ENCODE measurements at places on chromosomes 2 and 18.

- H3K27me3 ChIP-seq, result no peaks in the 10 kb centered on the region
- no peak overlapping the region for H3K4me3 ChIP-seq
- H3K4me1 ChIP-seq, result no peaks in the 10 kb centered on the region
- no peak for DNase-seq
Observed at GRCh38 chr18:32677578-32677977, 95.2 kb downstream of the KLHL14 start.

- no peak overlapping the region for H3K4me3 ChIP-seq
- peaks cover 4% of the 10 kb centered on the region for H3K36me3 ChIP-seq
- H3K4me1 ChIP-seq, result no peaks in the 10 kb centered on the region
- no peak overlapping the region for H3K27ac ChIP-seq
- H3K27me3 ChIP-seq, result no peaks in the 10 kb centered on the region
Observed at GRCh38 chr2:61371027-61371426, 99.9 kb downstream of the USP34 start.

- no peak overlapping the region for H3K4me3 ChIP-seq
- no peaks in the 10 kb centered on the region for H3K27me3 ChIP-seq
- no peaks in the 10 kb centered on the region for H3K4me1 ChIP-seq
- no peaks in the 10 kb centered on the region for H3K36me3 ChIP-seq
- DNase-seq, result no peak
- H3K27ac ChIP-seq, result no peak overlapping the region
Observed at GRCh38 chr2:178731300-178731699, 75.9 kb downstream of the TTN start.

GRCh38 chr2:128624956-128625355 lies 306.3 kb upstream of the HS6ST1 start:
- no peak for DNase-seq
- H3K27me3 ChIP-seq, result no peaks in the 10 kb centered on the region
- H3K4me1 ChIP-seq, result peaks cover 25% of the 10 kb centered on the region

- peaks cover 5% of the 10 kb centered on the region for H3K4me1 ChIP-seq
- no peak overlapping the region for H3K4me3 ChIP-seq
Observed at GRCh38 chr2:226466589-226466988, 333.0 kb downstream of the IRS1 start.

DNA sequence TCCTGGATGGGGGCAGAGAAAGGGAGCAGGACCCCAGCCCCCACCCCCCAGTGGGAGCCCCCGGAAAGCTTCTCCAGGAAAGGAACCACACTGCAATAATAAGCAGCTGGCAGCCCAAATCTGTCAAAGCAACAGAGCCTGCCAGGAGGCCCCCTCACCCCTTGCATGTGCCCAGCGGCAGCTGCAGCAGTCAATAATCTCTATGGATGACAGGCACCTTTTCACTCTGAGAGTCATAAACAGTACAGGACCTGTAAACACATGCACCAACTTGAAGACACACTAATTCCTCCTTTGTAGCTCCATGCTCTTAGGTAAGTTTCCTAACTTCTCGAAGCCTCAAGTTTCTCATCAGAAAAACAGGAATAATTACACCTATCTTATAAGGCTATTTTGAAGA lies 26.2 kb upstream of the KDM3A start:
- H3K4me1 ChIP-seq, result peaks cover 1% of the 10 kb centered on the region
- no peak overlapping the region for H3K4me3 ChIP-seq
- no peaks in the 10 kb centered on the region for H3K36me3 ChIP-seq

- no peak overlapping the region for H3K27ac ChIP-seq
- peaks cover 8% of the 10 kb centered on the region for H3K4me1 ChIP-seq
- H3K36me3 ChIP-seq, result no peaks in the 10 kb centered on the region
- no peak overlapping the region for H3K4me3 ChIP-seq
- no peaks in the 10 kb centered on the region for H3K27me3 ChIP-seq
Observed at GRCh38 chr18:79484661-79485621, 89.2 kb downstream of the NFATC1 start.

GRCh38 chr18:26919627-26920026 lies 54.1 kb upstream of the AQP4 start:
- no peaks in the 10 kb centered on the region for H3K36me3 ChIP-seq
- H3K27ac ChIP-seq, result no peak overlapping the region
- no peaks in the 10 kb centered on the region for H3K27me3 ChIP-seq

- no peak overlapping the region for H3K4me3 ChIP-seq
- peak overlapping the region; percentile 99 for H3K27ac ChIP-seq
- H3K27me3 ChIP-seq, result no peaks in the 10 kb centered on the region
- peaks cover 25% of the 10 kb centered on the region for H3K4me1 ChIP-seq
Observed at GRCh38 chr2:231605607-231606091, 13.0 kb downstream of the TEX44 start.

DNA sequence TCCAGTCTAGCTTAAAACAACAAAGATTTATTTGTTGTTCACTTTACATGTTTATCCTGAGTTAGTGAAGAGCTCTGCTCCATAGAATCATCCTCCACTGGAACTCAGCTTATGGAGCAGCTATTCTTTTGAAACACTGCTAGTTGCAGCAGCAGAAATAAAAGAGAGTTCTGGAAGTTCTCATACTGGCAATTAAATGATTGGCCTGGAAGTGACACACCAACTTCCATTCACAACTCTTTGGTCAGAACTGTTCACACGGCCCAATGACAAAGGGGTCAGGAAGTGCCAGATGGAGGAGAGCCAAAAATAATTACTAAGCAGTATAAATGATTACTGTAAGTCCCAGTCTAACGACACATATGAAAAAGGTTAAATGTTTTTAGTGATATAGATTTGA lies 39.1 kb downstream of the FBXO11 start:
- DNase-seq, result no peak
- no peaks in the 10 kb centered on the region for H3K27me3 ChIP-seq
- peaks cover 45% of the 10 kb centered on the region for H3K36me3 ChIP-seq
- peaks cover 18% of the 10 kb centered on the region for H3K4me1 ChIP-seq

DNA sequence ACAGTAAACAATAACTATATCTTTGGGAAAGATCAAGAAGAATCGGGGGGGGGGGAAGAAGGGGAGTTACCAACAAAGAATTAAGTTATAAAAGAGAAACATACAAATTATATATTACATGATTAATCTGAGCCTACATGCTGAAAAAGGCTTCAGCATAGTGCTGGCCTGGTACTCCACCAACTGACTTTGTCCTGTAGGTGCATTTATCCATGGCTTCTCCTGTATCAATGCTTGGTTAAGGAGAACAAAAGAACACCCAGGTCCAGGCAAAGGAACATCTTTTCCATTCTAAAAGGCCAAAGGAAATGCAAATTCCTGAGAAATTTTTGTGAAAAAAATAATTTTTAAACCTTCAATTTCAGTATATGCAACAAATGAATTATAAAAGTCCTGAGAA lies 24.2 kb downstream of the RPRD1A start:
- H3K27me3 ChIP-seq, result no peaks in the 10 kb centered on the region
- DNase-seq, result no peak
- H3K4me1 ChIP-seq, result no peaks in the 10 kb centered on the region
- H3K36me3 ChIP-seq, result peaks cover 10% of the 10 kb centered on the region
- no peak overlapping the region for H3K4me3 ChIP-seq

DNA sequence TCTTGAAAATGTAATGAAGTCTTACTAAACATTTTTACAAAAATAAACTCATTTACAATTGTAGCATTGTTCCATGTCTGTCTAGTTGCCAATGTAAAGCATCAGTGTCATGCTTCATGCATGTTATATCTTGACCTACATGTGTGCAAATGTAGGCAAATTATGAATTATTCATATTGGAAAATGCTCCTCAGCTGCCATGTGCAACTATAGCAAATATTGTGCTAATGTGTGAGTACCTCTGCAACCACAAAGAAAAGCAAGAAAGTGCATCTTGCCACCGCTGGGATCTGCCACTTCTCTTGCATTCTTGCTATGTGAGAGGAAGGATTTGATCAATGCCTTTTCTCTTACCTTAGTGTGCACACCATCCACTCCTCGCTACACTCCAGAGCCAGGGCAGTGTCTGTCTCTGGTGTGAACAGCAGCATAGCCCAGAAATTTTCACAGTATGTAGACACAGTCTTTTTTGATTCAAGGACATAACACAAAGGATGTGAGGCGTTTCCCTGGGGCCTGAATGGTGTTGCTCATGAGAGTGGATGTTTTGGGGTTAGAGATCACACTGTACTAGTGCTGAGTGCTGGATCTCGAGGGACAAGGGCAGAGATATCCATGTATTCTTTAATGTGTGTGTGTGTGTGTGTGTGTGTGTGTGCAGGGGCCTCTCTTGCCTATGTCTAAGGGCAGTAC lies 47.6 kb upstream of the HAAO start:
- H3K27me3 ChIP-seq, result no peaks in the 10 kb centered on the region
- H3K4me3 ChIP-seq, result no peak overlapping the region
- H3K36me3 ChIP-seq, result no peaks in the 10 kb centered on the region
- H3K4me1 ChIP-seq, result peaks cover 7% of the 10 kb centered on the region
- no peak for DNase-seq

DNA sequence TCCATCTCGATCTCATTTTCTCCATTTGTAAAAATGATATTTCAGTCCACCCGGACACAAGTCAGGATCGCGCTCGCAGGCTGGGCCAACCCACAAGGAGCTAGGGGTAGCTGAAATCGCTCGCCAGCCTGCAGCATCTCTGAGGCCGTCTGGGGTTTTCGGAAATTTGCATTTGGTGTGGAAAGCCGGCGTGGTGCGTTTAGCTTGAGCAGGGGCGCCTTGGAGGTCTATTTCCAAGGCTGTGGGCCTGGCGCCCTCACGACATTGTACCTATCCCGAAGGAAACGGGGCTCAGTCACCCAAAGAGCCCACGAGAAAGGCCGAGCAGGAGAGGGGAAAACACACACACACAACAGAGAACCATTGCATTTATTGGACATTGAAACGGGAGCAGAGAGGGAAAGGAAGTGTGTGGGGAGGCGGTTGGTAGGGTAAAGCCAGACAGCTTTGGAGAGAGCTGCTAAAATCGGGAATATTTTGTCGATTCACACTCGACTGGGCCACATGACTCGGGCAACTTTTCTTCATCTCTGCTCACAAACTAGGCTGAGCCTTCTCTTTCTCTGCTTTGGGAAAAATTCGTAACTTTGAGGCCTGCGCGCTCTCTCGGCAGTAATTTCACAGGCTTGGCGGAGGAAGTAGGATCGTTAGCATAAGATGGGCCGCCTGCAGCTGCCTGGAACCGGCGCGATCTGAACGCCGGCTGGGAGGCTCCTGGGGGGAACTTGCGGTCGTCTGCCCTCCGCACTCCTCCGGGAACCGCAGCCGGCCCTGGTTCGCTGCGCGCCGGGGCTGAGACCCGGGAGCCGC lies 1.1 kb upstream of the HOXD8 start:
- H3K4me1 ChIP-seq, result no peaks in the 10 kb centered on the region
- no peak for DNase-seq
- H3K27me3 ChIP-seq, result peaks cover 42% of the 10 kb centered on the region
- no peak overlapping the region for H3K4me3 ChIP-seq

DNA sequence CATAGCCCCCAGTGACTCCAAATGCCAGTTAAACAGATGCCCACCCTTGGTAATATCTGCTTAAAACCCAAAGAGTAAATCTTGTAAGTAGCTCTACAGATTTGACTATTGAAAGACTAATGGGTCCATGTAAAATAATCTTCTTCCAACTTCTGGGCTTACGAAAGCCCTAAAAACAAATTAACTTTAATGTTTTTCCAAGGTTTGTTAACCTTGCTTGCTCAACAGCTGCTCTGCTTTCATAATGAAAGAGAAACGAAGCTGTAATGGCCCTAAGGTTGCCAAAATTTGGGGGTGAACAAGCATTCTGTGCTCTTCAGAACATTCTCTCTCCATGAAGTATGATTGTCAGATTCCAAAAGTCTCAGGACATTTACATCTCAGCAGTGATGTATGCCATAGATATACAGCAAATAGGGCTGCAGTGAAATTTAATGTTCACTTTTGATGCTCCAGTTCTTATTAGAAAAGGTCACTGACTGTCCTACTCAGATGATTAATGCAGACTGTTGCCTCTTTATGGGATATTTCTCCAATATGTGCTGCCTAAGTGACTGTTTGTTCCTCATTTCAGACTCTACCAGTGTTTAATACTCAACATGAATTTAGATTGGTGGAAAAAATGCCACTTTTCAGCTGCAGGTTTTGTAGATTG lies 436.3 kb upstream of the CHST9 start:
- DNase-seq, result no peak
- H3K36me3 ChIP-seq, result no peaks in the 10 kb centered on the region

GRCh38 chr2:63613391-63613901 lies 24.7 kb downstream of the MDH1 start:
- peak overlapping the region; percentile 67 for H3K27ac ChIP-seq
- H3K4me3 ChIP-seq, result no peak overlapping the region
- H3K4me1 ChIP-seq, result peaks cover 14% of the 10 kb centered on the region
- H3K27me3 ChIP-seq, result no peaks in the 10 kb centered on the region

- no peak overlapping the region for H3K4me3 ChIP-seq
- no peak overlapping the region for H3K27ac ChIP-seq
- no peaks in the 10 kb centered on the region for H3K27me3 ChIP-seq
- H3K36me3 ChIP-seq, result no peaks in the 10 kb centered on the region
Observed at GRCh38 chr2:187228986-187229385, 219.1 kb downstream of the CALCRL start.

DNA sequence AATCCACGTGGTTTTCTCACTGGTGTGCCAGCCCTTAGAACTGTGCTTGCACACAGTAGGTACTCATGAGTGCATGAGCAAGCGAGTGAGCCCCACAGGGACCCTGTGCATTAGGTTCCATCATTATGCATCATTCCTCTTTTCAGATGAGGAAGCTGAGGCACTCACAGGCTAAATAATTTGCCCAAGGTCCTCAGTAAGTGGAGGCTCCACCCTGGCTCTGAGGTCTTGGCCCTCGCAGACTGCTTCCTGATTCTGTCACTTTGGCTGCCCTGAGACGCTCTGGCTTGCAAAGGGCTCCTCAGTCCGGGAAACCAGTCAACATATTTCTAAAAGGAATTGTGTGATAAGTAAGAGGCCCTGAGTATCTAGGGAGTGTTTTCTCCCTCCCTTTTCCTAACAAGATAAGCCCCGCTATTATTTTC lies 71.7 kb downstream of the IL1R2 start:
- no peak overlapping the region for H3K4me3 ChIP-seq
- no peaks in the 10 kb centered on the region for H3K36me3 ChIP-seq
- peaks cover 3% of the 10 kb centered on the region for H3K27me3 ChIP-seq
- H3K4me1 ChIP-seq, result peaks cover 7% of the 10 kb centered on the region
- DNase-seq, result no peak

Data from neuronal stem cell (in vitro differentiated cells).